ENCODE measurements at places on chromosomes 16 and 17. TPM values are rescaled to one million over a fixed set of nuclear protein-coding genes. Genes with fewer than 3 reads are reported as not detected.

The C16orf74 gene
- total RNA-seq: 12.0 TPM

The SLC35G6 gene
- total RNA-seq: not detected

The CCL11 gene
- not detected for total RNA-seq

The ZCCHC14 gene
- total RNA-seq: 37.3 TPM

The OR1A1 gene
- total RNA-seq: not detected

The TBC1D3I gene
- 0.80 TPM for total RNA-seq

The CTRB2 gene
- total RNA-seq: not detected

The CHD3 gene
- total RNA-seq: 339 TPM

The TP53TG3F gene
- total RNA-seq: not detected

The SHBG gene
- 0.60 TPM for total RNA-seq

The TBC1D3B gene
- 28.2 TPM for total RNA-seq

The RASD1 gene
- total RNA-seq: 2.1 TPM

The CDK5R1 gene
- total RNA-seq: 4.8 TPM

The CLEC18C gene
- 0.16 TPM for total RNA-seq

The PMFBP1 gene
- total RNA-seq: 3.7 TPM

The MTHFSD gene
- 21.0 TPM for total RNA-seq

The PKMYT1 gene
- total RNA-seq: 21.8 TPM

The STH gene
- not detected for total RNA-seq

The NPIPB2 gene
- 26.8 TPM for total RNA-seq

The KRTAP3-3 gene
- not detected for total RNA-seq

The WSCD1 gene
- 1.5 TPM for total RNA-seq

The TBX2 gene
- total RNA-seq: 173 TPM

The PERCC1 gene
- not detected for total RNA-seq

The ZNF75A gene
- total RNA-seq: 51.7 TPM

The PRDM7 gene
- not detected for total RNA-seq

The ACSM5 gene
- not detected for total RNA-seq

The TAC4 gene
- total RNA-seq: not detected

The KRTAP17-1 gene
- total RNA-seq: not detected

The CSF3 gene
- not detected for total RNA-seq

The CCL23 gene
- total RNA-seq: not detected

The FNDC8 gene
- total RNA-seq: not detected

The KDM6B gene
- 88.4 TPM for total RNA-seq

The MYH1 gene
- total RNA-seq: not detected

The CHST4 gene
- not detected for total RNA-seq

The RAB37 gene
- 0.24 TPM for total RNA-seq

The CISD3 gene
- 4.6 TPM for total RNA-seq

The FCSK gene
- 27.7 TPM for total RNA-seq

The C16orf86 gene
- total RNA-seq: 1.8 TPM

The SMIM36 gene
- total RNA-seq: not detected

The PITPNM3 gene
- total RNA-seq: 1.9 TPM

The TM4SF5 gene
- not detected for total RNA-seq

The HSPB9 gene
- not detected for total RNA-seq

The TBX6 gene
- total RNA-seq: 2.7 TPM

The CCL7 gene
- not detected for total RNA-seq

The NEUROD2 gene
- total RNA-seq: 0.09 TPM

The SEPTIN1 gene
- total RNA-seq: 0.86 TPM

The HIGD1B gene
- total RNA-seq: not detected

The NAGS gene
- total RNA-seq: 0.42 TPM

The ZG16 gene
- 0.11 TPM for total RNA-seq

The SEC14L5 gene
- total RNA-seq: not detected

The SLC43A2 gene
- total RNA-seq: 13.3 TPM

The TEX14 gene
- total RNA-seq: 0.20 TPM

The MFAP4 gene
- total RNA-seq: 213 TPM

The HS3ST2 gene
- not detected for total RNA-seq
